ENCODE measurements at places on chromosomes 16 and 17. TPM values are rescaled to one million over a fixed set of nuclear protein-coding genes. Genes with fewer than 3 reads are reported as not detected.

The UTP4 gene
- 40.3 TPM for total RNA-seq

The PDIA2 gene
- not detected for total RNA-seq

The PPY gene
- total RNA-seq = not detected

The MILR1 gene
- total RNA-seq = not detected

The RTN4RL1 gene
- 0.06 TPM for total RNA-seq

The TM4SF5 gene
- not detected for total RNA-seq

The CETP gene
- total RNA-seq = not detected

The GRAP gene
- 20.4 TPM for total RNA-seq

The SDR42E2 gene
- 1.3 TPM for total RNA-seq

GRCh38 chr17:68569346-68569745 is 31.8 kb downstream of the FAM20A start:
- no peak for DNase-seq

DNA sequence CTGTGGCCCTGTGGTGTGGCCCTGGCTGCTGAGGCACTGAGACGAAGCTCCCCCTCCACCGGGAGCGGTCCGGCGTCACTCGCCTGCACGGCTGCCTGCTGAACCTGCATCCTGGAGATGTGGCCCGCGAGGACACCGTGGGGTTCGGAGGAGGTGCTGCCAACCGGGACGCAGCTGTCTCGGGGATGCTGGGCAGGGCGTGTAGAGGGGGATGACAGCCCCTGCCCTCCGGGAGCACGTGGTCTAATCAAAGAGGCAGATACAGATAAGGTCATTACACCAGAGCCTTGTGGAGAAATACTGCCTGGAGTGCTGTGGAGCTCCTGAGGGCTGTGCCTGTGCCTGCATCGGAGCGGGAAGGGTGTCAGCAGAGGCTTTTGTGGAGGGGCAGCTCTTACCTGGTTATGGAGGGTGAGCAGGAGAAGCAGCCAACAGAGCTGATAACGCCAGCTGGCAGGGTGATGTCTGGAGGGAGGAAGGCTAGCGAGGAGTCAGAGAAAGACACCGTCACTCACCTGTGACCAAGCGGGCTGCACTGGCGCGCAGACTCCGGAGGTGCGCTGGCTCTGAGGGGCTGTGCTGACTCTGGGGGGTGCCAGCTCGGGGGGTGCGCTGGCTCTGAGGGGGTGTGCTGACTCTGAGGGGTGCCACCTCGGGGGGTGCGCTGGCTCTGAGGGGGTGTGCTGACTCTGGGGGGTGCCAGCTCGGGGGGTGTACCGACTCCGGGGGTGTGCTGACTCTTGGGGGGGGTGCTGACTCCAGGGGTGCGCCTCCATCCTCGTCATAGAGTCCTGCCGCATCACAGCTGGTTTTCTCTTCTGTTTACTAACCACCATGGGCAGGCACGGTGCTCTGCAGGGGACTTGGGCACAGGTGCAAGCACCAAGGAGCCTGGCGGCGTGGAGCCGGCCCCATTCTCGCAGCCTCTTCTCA is 104.7 kb upstream of the CHMP6 start:
- no peak for DNase-seq

DNA sequence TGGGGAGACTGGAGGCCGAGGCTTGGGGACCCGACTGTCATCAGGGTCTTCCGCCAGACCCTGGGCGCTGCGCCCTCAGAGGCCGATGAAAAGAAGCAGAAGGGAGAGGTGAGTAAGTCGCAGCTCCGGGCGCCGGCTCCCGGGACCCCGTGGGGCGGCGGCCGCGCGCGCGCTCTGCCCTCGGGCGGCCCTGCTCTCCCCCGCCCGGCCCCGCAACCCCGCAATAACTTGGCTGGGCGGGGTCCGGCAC is 392 bp upstream of the ABHD15 start:
- DNase-seq = no peak

GRCh38 chr17:6381526-6382465 is 53.1 kb downstream of the AIPL1 start:
- no peak for DNase-seq

DNA sequence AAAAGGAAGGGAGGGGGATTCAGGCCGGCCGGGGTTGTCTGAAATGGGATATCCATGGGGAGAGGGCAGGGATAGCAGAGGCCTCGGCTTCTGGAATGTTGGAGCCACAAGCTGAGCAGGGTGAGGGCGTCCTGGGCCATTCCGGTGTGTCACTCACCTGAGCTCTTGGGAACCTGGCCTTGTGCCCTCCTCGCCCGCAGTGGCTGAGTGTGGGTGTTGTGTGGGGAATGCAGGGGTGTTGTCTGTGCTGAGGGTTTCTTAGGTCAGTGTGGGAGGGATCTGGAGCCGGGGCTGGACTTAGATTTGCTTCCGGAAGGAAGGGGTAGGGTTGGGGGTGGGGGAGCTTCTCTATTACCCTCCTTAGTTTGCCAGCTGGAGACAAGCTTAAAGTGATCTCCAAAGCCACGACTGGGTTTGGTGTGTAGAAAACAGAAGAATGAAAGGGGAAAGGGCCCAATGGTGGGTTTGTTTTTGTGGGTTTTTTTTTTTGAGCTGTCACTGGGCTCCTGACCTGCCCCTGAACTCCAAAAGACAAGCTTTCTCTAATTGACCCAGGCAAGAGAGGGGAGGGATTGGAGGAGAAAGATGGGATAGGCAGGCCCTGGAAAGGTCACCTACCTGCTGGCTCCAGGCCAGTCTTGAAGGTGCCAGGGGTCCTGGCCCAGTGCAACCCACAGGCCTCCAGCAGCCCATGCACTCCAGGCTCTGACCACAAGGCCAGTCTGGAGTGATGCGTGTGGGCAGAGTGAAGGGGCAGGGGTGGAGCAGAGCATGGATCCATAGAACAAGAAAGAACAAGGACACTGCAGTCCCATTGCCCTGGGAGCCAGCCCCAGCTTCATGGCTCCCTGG is at the start of gene SULT1A2:
SULT1A2 (minus strand) TSS at position 211 of the 852 bp plus-strand sequence. CDS start 1,120 bp downstream, outside the sequence.
- no peak for DNase-seq

DNA sequence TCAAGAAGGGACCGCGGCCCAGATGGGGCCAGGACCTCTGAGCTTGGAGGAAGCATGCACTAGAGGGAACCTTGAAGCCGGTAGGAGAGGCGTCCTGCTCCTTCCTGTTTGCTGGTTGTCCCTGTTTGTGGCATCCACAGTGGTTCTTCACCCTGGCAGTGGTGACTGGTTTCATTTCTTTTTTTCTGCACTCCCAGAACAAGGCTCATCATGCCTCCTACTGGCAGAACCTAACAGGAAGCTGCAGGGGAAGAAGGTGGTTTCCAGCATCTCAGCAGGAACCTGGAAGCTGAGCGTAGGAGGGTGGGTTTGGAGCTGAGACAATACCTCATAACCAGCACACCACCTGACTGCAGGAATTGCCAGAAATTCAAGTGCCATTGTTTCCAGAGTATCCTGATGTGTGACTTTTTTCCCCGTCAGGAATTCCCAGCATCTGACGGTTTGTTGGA is 5.8 kb downstream of the TMEM231 start:
- no peak for DNase-seq

DNA sequence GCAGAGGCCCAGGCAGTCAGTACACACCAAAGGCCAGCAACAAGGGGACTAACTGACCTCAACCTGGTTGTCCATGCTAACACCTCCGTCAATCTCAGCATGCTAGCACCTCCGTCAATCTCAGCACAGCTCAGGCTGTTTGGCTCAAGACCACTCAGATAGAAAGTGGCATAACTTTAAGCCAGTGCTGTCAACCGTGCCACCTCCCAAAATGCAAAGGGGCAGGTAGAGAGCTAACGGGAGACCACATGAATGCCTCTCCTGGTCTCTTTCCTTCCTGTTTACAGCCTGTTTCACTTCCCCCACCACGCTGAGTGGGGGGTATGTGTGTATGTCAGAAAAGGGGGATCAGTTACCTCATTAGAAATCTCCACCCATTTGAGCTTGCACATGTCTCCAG is 3.3 kb downstream of the UBTF start:
- DNase-seq = no peak

- DNase-seq = no peak
Measured at GRCh38 chr17:68061512-68062313, 26.2 kb downstream of the KPNA2 start.

- no peak for DNase-seq
Measured at GRCh38 chr17:47732399-47733046, 513 bp upstream of the TBX21 start.

DNA sequence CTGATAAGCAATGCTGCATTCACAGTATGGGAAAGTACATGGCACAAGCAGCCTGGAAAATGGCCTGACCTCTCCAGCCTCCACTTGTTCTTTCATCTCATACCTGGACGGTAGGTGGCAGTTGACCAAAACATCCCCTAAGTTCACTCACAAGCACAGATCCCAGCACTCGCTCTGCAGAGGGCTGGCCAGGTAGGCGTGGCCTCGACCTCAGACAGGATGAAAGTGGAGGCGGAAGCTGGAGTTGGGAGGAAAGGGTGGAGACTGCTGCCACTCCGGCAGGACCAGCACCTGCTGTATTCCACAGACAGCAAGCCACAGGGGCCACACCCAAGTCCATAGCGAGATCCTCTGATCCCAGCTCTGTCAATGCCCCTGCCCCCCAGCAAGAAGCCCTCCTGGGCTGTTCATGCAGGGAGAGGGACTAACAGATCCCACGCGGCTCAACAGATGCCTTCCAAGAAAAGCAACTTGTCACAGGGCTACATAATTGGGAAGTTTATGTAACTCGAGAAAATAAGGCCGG is 31.3 kb downstream of the ZCCHC14 start:
- no peak for DNase-seq

GRCh38 chr17:60154616-60155426 is 5.0 kb downstream of the CA4 start:
- no peak for DNase-seq

DNA sequence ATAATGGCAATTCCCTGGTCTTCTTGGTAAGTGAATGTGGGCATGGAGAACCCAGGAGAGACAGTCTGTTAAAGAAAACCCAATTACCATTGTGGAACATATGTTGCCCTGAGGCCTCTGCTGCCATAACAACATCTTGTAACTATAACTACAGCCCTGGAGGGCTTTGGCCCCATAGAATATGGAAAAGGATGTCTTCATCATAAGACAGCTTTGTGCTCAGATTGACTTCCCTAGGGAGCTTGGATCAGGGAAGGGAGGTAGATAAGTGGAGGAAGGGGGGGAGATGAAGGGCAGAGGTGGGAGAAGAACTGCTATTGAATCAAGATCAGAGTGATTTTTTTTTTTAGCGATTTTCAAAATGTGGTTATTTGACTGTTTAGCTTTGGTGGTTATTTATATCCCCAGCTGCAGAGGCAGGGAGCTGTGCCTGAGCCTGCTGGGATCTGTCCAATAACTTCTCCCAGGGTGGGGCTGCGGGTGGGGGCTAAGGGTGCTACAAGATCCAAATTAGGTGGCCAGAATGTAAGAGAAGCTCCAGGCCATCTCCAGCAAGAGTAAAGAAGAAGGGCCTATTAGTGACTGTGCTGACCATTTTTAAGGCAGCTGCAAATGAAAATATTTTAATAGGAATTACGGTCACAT is 5.3 kb upstream of the KAT7 start:
- no peak for DNase-seq

- no peak for DNase-seq
Measured at GRCh38 chr16:81940781-81941560, 70.3 kb downstream of the SDR42E1 start.
